SJSA1 (cell line): ENCODE measurements at places on chromosomes 5 and 9.

DNA sequence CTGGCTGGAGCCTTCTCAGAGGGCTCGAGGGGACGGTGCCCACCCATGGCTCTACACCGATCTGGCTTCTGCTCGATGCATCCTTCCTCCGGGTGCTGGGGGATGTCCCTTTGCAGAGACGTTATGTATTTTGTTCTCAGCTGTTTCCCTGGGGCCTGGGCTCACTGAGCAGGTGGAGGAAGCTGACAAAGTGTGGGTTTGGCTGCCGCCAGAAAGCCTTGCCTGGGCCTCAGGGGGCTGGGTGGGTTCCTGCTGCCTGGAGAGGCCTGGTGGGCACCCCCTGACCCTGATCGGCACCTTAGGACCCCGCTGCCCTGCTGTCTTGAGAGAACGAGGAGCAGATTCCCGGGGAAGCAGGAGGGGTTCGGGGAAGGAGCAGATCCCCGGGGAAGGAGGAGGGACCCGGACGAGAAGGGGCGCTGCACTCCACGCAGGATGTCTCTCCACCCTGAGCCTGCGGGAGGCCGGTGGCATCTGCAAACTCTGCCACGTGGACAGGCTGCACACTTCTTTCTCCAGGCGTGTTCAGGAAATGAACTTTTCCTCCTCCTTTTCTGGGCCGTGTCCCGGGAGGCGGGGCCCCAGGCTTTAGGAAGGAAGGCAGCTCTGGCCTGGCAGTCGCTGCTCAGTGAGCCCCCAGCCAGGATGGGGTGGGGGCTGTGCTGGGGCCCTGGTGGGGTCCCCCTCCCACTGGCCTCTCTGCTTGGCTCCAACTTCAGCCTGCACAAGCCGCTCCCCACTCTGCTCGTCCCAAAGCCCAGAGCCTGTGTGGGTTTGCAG, 148.9 kb downstream of the RXRA start:
- DNase-seq, result no peak

DNA sequence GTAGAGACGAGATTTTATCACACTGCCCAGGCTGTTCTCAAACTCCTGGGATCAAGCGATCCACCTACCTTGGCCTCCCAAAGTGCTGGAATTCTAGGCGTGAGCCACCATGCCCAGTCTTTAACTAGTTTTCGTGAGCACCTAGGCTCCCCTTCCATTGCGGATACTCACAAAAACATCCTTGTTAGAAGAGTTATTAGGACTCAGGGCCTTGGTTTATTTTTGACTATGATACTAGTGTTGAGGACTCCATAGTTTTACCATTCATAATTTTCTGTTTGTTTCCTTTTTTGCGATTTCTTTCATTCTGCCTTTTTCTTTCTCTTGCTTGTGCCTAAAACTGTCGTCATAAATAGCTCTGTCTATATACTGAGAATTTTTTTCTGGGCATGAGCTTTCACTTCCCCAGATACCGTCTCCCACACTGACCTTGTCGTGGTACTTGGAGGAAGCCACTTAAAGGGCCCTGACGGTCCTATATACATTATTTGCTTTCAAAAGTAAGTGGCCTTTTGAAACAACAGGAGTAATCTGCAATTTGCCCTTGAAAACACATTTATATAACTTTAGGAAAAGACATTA, 5.2 kb downstream of the F2R start:
- DNase-seq, result no peak

- DNase-seq, result no peak
Measured at GRCh38 chr5:37568893-37569292, 189.8 kb downstream of the WDR70 start.

DNA sequence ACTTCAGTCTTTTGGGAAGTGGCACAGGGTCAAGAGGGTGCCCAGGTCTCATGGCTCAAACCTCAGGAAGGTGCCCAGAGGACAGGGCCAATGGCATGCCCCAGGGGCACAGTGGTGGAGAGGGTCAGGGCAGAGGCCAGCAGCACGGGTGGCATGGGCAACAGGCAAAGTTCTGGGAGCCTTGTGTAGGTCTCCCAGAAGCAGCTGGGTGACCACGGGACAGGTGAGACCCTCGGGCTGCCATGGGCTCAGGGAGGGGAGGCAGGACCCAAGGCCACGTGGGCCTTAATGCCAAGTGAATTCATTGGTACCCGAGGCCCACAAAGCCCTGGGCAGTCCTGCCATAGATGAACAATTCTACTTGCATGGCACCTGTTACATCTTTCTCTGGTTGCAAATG, 72.4 kb upstream of the ADAMTS2 start:
- no peak for DNase-seq

- DNase-seq, result no peak
Measured at GRCh38 chr9:121625590-121625989, 25.8 kb upstream of the DAB2IP start.

- peak; percentile 46 for DNase-seq
Measured at GRCh38 chr5:64784451-64785025, 15.8 kb downstream of the CWC27 start.

DNA sequence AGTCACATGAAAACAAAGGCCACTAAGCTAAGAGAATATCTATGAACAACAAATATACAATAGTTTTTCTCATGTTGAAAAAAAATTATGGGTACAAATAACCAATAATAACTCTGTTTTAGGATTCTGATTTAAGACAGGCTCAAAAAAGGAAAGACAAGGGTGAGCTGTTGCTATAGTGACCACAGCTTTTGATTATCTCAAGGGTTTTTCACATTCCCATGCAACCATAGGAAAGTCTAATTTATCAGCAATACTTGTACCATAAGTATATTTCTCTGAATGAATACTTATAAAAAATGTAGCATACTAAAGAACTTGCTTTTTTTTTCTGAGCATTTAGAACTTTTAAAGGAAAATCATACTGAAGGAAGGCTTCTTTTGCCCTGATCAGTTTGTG, 68.0 kb downstream of the MRPS27 start:
- DNase-seq, result no peak

DNA sequence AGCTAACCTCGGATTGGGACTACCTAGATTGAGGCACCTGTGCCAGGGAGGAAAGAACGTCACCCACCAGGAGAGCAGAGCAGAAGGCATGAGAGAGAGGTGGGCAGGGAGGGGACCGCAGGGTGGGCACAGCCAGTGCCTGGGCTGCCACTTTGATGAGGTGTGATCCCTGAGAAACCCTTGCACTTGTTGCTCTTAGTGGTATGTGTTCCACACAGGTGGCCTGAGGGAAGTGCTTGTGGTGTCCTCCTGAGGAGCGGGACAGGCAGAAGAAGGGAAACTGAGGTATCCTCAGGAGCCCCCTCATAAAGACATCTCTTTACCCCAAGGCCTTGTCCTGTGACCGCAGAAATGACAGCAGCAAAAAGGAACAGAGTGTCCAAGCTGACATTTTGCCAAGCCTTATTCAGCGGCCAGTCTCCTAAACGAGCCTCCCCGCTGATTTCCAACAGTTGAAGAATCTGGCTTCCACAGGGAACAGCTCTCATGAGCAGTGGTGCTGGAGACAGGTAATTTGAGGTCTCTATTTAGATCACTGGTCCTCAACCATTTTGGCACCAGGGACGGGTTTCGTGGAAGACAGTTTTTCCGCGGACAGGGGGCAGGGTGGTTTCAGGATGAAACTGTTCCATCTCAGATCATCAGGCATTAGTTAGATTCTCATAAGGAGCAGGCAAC, 82.4 kb downstream of the FOXD1 start:
- DNase-seq, result no peak

DNA sequence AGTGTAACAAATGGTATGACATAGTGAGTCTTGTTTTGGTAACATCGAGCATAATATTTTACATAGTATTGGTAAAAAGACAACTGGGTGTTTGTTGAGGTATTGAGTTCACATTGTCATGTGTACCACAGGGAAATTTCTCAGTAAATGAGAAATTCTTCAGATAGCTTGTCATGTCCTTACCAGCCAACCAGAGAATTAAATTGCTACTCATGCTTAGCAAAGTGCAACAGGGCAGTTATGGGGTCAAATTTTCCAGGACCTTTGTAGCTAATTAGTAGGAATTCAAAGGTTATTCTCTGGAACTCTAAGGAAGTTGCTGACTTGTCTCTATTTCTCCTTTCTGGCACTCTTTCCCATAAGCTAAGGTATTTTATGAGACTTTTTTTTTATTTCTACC, 595.7 kb downstream of the EFNA5 start:
- peak; percentile 28 for DNase-seq

DNA sequence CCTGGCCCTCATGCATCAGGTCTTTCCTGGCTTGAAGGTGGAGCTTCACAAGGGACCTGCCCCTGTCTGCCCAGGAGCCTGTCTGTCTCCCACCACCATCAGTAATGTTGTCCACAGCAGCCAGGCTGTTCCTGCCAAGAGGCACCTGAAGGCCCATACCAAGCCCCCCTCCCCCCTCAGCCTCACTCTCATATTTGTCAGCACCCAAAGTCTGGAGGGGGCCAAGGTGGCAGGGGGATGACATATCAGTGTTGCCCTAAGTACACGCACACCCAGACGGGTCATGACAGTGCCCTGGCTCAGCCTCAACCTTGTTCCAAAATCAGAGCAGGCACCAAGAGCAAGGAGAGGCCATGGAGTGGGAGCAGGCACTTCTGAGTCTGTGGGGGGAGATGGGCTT, 27.2 kb upstream of the CYLC2 start:
- DNase-seq, result no peak

DNA sequence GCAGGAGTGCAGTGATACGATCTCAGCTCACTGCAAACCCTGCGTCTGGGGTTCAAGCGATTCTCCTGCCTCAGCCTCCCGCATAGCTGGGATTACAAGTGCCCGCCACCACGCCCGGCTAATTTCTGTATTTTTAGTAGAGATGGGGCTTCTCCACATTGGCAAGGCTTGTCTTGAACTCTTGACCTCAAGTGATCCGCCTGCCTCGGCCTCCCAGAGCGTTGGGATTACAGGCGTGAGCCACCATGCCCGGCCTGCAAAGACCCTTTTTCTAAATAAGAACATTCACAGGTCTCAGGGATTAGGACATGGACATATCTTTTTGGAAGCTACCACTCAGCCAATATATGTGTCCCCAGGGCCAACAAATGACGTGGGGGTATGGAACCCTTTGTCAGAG, 49.6 kb upstream of the GFPT2 start:
- no peak for DNase-seq

GRCh38 chr9:134620751-134621557, 20.6 kb upstream of the COL5A1 start:
- no peak for DNase-seq

- no peak for DNase-seq
Measured at GRCh38 chr5:21219251-21219650, 1231.3 kb upstream of the CDH18 start.

- no peak for DNase-seq
Measured at GRCh38 chr5:132354381-132355139, 14.9 kb upstream of the SLC22A5 start.

DNA sequence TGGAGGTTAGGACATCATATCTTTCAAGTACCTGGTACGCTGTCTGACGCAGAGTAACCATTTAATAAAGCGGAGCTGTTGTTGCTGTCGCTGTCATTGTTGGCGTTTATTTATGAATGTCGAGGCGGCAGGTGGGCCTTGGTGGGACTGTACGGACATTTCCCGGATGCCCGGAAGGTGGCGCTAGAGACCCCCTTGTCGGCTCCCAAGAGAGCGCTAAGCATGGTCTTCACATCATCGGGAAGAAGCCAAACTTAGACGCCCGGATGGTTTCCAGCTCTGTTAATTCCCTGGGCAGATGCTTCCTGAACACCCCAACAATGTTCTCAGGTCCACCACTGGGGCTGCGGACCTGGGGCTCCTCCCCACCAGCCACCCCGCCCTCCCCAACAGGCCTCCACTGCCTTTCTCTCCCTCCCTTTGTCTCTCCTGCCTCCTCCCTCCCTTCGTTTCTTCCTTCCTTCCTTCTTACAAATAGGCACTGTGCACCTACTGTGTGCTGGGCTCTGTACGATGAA, 54.1 kb downstream of the DUSP1 start:
- peak; percentile 82 for DNase-seq

GRCh38 chr9:83081010-83081409, 18.1 kb upstream of the RASEF start:
- no peak for DNase-seq

- no peak for DNase-seq
Measured at GRCh38 chr5:41067714-41068568, 3.2 kb downstream of the MROH2B start.

GRCh38 chr5:160369990-160370712, at the start of gene C1QTNF2:
Gene C1QTNF2 (minus strand): TSS chr5:160370626. CDS start chr5:160355011, 15,615 bp downstream.
- peak; percentile 74 for DNase-seq

DNA sequence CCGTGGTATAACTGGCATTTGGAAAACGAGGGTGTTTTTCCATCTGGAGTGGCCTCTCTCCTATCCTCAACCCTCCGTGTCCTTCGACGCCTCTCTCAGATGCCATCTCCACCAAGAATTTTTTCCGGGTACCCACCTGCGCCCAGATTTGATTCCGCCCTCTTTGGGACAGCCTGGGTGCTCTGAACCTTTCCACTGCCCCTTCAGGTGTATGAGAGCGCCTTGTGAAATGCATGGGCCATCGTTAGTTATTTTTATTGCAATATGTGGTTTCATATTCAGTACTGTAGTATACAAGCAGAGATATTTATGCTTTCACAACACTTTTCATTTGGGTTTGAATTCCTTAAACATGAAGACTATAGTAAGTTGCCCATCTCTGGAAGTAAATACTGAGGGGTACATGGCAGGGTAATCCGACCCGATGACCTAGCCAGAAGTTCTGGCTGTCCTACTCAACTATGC, 78.2 kb upstream of the IFNE start:
- DNase-seq, result no peak

GRCh38 chr5:155919126-155919525, 407.8 kb upstream of the SGCD start:
- DNase-seq, result no peak

DNA sequence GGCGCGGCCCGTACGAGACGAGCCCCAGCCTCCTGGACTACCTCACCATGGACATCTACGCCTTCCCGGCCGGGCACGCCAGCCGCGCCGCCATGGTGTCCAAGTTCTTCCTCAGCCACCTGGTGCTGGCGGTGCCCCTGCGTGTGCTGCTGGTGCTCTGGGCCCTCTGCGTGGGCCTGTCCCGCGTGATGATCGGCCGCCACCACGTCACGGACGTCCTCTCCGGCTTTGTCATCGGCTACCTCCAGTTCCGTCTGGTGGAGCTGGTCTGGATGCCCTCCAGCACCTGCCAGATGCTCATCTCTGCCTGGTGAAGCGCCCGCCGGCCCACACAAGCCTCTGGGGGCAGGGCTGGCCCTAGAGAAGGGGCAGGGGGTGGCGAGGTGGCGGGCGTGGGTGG, 18.5 kb downstream of the PLPP7 start:
- no peak for DNase-seq

GRCh38 chr5:65172486-65173129, 309.1 kb downstream of the ADAMTS6 start:
- DNase-seq, result no peak

GRCh38 chr5:170597872-170598271, 94.1 kb downstream of the KCNIP1 start:
- DNase-seq, result no peak

DNA sequence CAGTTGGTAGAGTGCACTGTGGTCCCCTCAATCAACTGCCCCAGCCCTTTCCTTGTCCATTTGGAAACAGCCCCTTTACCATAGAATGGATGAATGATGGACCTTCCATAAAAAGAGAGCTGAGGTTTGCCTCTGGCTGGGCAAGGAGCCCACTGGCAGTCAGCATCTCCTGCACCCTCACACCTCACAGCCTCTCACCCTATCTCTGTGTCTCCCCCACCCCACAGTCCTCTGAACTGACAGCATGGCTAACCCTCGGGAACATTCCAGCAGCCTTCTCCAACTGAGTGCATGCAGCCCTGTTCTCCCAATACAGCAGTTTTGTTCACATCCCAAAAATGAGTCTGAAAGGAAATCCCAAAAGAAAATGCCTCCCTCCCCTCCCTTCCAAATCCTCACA, 51.7 kb downstream of the RETREG1 start:
- DNase-seq, result no peak

GRCh38 chr9:112496074-112496722, 9.6 kb downstream of the KIAA1958 start:
- no peak for DNase-seq

- DNase-seq, result no peak
Measured at GRCh38 chr9:123044586-123044985, 11.1 kb downstream of the GPR21 start.
